ENCODE measurements at places on chromosomes 11 and 22. TPM values are rescaled to one million over a fixed set of nuclear protein-coding genes. Genes with fewer than 3 reads are reported as not detected.
A peak's percentile ranks its signal among the peaks of the same experiment; 100 is the strongest.

The CREBZF gene
- polyA plus RNA-seq, result 15.0 TPM

The KIF18A gene
- polyA plus RNA-seq, result 8.7 TPM

The C22orf31 gene
- polyA plus RNA-seq, result not detected

The EHF gene
- not detected for polyA plus RNA-seq

DNA sequence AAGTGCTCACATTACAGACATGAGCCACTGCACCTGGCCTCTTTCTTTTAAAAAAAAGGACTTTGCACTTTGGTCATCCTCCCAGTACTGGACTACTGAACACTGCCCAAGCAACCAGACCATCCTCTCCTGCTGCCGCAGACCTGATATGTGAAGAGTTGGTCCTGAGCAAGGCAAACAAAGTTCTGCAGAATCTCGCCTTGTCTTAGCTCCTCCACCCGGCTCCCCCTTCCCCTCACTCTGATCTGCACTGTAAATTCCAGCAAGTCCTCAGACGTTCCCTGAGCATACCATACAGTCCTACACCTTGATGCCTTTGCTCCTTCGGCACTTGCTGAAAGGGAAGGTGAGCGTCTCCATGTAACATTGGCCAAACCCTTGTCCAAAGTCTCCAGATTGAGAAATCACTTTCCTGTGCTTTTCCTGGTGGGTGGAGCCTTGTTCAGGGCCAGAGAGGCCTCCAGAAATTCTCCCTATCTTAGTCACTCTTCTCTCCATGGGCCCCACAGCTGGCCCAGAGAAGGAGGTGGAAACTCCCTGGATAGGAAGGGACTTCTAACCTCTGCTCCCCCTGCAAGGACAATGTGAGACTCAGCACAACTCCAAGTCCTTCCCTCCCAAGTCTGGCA, 47.0 kb upstream of the TIMP3 start:
- no peaks in the 10 kb centered on the region for H3K27me3 ChIP-seq
- DNase-seq, result peak; percentile 70
- peaks cover 17% of the 10 kb centered on the region for H3K4me1 ChIP-seq
- no peak overlapping the region for H3K4me3 ChIP-seq

- H3K27ac ChIP-seq, result no peak overlapping the region
- no peak for DNase-seq
- no peaks in the 10 kb centered on the region for H3K36me3 ChIP-seq
- H3K4me3 ChIP-seq, result no peak overlapping the region
- no peaks in the 10 kb centered on the region for H3K27me3 ChIP-seq
- no peaks in the 10 kb centered on the region for H3K4me1 ChIP-seq
Measured at GRCh38 chr11:78773492-78773891, 198.8 kb upstream of the NARS2 start.

- peak; percentile 91 for DNase-seq
- no peaks in the 10 kb centered on the region for H3K27me3 ChIP-seq
- H3K4me1 ChIP-seq, result peaks cover 39% of the 10 kb centered on the region
- peak overlapping the region; percentile 66 for H3K4me3 ChIP-seq
- H3K36me3 ChIP-seq, result no peaks in the 10 kb centered on the region
Measured at GRCh38 chr11:13215149-13215548, 62.4 kb upstream of the BMAL1 start.

DNA sequence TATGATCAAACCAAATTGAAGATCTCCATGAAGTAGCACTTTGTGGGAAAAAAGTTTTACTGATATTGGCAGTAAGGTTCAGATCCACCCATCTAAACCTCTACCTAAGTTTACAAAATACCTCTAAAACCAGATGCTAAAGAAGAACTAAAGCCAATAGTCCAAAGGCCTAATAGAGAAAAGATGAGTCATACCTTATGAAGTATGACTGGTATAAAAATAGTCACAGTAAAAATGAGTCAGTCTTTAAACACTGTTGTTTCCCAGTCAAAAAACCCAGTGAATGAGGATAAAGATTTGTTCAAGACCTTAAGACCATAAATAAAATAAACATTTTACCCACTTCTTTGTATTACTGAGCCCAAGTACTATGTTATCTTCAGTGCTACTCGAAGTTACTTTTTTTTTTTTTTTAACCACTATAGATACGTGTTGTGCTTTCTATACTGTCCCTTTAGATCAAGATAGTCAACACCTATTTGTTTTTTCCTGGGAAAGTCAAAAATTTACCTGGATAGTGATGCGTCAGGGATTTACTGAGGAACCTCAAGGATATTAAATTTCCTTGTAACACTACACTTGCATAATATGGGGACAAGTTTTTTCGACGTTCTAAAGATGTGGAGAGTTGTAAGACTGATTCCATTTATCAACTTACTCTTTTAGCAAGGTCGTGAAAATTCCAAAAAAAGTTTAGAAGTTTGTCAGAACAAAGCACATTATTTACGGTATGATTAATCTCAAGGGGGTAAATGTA, 87.3 kb downstream of the CCDC73 start:
- H3K4me3 ChIP-seq, result no peak overlapping the region
- 0 out of 2 replicates have a peak, but pooled peaks cover 8% of the 10 kb centered on the region for H3K27me3 ChIP-seq
- H3K27ac ChIP-seq, result no peak overlapping the region
- peak; percentile 85 for DNase-seq
- no peaks in the 10 kb centered on the region for H3K36me3 ChIP-seq
- H3K4me1 ChIP-seq, result peaks cover 7% of the 10 kb centered on the region

DNA sequence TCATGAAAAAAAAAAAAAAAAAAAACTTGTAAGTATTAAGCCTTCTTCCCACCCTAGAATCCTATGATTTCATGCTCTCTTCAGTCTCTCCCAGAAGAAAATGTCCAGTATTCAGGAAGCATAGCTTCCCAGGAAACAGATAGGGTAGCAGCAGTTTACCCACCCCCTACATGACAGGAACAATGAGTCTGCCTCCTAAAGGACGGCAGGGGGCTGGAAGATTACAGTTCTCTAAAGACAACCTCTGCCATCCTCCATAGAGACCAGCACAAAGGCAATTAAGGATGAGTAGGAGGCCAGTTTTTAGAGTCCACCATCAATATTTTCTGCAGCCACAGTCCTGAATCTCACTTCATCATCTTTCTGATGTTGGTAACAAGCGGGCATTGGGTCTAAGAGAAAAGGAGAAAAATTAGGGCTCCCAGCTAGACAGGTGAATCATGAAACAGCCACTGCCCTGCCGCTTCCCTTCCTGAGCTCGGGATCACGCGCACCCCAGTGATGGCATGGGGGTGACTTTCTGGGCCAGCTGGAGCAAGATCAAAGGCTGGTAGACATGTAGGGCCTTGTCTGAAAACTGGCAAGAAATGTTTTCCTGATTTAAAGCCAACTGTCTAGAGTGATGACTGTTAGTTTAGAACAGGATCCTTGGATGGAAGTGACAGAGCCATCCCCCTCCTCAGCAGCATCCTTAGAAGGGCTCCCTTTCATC, 322.8 kb downstream of the LARGE1 start:
- no peak overlapping the region for H3K4me3 ChIP-seq
- no peak overlapping the region for H3K27ac ChIP-seq
- H3K4me1 ChIP-seq, result no peaks in the 10 kb centered on the region
- no peak for DNase-seq
- H3K27me3 ChIP-seq, result no peaks in the 10 kb centered on the region

DNA sequence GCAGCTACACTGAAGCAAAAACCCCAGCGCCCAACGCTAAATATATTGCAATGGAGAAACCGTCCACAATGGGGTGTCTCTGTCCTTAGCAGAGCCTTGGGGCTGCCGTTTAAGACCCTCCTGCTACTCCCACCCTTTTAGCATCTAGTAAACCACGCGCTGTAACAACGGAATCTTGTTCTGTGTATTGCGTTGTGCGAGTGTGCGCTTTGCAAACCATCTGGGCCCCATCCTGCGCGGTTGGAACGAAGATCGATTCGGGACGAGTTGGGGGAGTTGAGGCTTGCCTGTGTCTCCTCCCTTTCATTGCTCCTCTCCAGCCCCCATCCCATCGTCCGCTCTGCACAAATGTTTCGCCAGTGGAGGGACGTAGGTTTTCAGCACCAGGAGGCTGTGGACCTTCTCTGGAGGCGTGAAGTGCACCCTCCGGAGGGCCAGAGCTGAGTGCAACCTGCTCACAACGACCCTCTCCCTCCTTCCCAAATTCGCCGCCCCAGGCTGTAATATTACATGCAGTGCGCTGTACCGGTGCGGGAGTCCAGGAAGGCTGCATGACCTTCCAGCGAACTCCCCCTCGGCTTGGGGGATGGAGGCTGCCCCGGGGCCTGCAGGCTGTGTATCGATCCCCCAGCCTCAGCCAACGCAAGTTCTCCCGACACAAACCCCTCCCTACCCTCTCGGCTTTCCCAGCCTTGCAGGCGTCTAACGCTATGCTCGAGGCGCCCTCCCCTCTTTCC, 1.6 kb upstream of the KMT2A start:
- H3K36me3 ChIP-seq, result no peaks in the 10 kb centered on the region
- H3K27ac ChIP-seq, result no peak overlapping the region
- DNase-seq, result peak; percentile 73

GRCh38 chr11:27557226-27557625, 50.7 kb upstream of the LIN7C start:
- no peaks in the 10 kb centered on the region for H3K36me3 ChIP-seq
- H3K27me3 ChIP-seq, result no peaks in the 10 kb centered on the region
- no peak overlapping the region for H3K4me3 ChIP-seq
- DNase-seq, result peak; percentile 30
- peaks cover 13% of the 10 kb centered on the region for H3K4me1 ChIP-seq

DNA sequence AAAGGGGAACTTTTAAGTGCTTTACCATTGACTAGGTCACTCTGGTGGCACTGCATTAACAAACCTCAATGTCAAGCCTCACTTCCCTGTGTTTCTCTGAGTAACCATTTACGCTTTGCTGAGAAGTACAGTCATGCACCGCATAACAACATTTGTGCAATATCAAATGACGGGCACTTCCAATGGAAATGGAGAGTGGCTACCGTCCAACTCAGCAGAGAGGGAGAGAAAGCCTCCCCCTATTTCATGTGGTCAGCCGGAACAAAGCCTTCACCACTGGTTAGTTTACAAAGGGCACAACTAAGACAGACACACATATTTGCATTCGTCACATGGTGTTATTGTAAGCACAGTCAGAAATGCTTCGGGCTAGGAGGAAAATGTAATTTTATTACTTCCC, 117.3 kb downstream of the RASSF10 start:
- H3K4me3 ChIP-seq, result no peak overlapping the region
- no peaks in the 10 kb centered on the region for H3K27me3 ChIP-seq
- H3K4me1 ChIP-seq, result no peaks in the 10 kb centered on the region
- DNase-seq, result no peak
- no peaks in the 10 kb centered on the region for H3K36me3 ChIP-seq

DNA sequence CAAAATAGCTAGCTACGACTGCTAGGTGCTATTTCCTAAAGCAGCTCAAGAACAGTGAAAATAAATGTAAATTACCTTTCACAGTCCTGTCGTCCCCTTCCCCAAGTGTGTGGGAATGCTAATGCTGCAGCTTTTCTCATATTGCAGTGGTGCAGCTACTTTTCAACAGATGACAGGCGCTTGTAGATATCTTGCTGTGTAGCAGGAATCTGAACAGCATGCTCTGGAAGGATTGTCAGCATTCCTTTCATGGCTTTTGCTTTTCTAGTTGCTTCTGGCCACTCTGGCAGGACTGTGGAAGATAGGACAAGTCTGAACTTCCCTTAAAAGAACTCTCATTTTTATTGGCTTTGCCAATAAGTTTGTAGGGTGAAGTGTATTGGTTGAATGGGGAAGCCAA, 18.8 kb downstream of the FAR1 start:
- H3K4me1 ChIP-seq, result no peaks in the 10 kb centered on the region
- H3K27ac ChIP-seq, result no peak overlapping the region
- H3K27me3 ChIP-seq, result no peaks in the 10 kb centered on the region
- no peak for DNase-seq

GRCh38 chr22:19970479-19971275, 29.1 kb upstream of the TXNRD2 start:
- no peaks in the 10 kb centered on the region for H3K36me3 ChIP-seq
- H3K4me1 ChIP-seq, result no peaks in the 10 kb centered on the region
- DNase-seq, result peak; percentile 68
- H3K27ac ChIP-seq, result no peak overlapping the region
- no peak overlapping the region for H3K4me3 ChIP-seq

DNA sequence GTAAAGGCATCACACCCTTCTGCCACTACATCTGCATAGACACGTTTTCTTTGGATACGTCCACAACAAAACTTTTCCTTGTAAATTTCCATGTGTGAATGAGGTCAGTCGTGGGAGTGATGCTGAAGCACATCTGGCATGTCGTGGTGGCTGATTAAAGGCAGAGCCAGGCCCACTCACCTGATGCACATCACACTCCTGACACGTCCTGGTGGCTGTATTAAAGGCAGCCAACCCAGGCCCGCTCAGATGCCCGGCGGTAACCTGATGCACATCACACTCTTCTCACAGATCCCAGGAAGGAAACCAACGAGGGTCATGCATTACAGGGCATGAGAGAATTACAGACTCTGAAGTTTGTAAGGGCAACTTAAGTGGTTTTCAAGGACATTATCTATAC, 321.6 kb upstream of the B3GAT1 start:
- no peaks in the 10 kb centered on the region for H3K4me1 ChIP-seq
- no peak for DNase-seq
- H3K27me3 ChIP-seq, result no peaks in the 10 kb centered on the region
- no peak overlapping the region for H3K4me3 ChIP-seq
- H3K27ac ChIP-seq, result no peak overlapping the region
- no peaks in the 10 kb centered on the region for H3K36me3 ChIP-seq

DNA sequence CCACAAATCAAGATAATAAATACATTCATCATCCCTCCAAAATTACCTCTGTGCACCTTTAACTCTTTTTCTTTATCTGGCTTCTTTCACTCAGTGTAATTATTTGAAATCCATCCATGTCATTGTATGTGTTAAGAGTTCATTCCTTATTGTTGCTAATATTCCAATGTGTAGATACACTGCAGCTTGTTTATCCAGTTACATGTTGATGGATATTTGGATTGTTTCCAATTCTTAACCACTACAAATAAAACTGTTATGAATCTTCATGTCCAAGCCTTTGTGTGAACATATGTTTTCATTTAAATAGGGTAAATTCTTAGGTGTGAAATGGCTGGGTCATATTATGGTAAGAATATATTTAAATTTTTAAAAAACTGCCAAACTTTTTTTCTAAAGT, 323.3 kb upstream of the NCAM1 start:
- H3K27me3 ChIP-seq, result peaks cover 32% of the 10 kb centered on the region
- no peak overlapping the region for H3K4me3 ChIP-seq
- H3K36me3 ChIP-seq, result no peaks in the 10 kb centered on the region
- no peaks in the 10 kb centered on the region for H3K4me1 ChIP-seq
- H3K27ac ChIP-seq, result no peak overlapping the region

DNA sequence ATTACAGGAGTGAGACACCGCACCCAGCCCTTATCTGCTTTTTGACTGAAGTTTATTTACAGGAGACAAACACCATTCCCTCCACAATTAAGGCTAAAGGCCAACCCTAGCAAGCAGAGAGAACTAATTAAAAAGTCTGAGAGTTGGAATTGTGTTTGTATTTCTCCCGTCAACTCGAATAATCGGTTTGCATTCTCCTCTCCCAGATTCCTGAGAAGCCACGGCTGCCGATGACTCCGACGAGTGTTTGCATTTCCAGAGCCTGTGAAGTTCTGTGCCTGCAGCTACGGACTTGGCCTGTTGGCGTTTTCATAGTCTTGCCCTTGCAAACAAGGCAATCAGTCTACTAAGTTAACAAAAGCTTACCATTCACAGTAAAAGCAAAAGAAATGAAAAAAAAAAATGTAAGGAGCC, 73.2 kb upstream of the NUP50 start:
- no peaks in the 10 kb centered on the region for H3K4me1 ChIP-seq
- H3K27ac ChIP-seq, result no peak overlapping the region
- no peaks in the 10 kb centered on the region for H3K36me3 ChIP-seq
- H3K4me3 ChIP-seq, result no peak overlapping the region
